ENCODE measurements at places on chromosomes 6 and 20. TPM values are rescaled to one million over a fixed set of nuclear protein-coding genes. Genes with fewer than 3 reads are reported as not detected.

GRCh38 chr6:143260857-143261256 is 189.6 kb downstream of the ADAT2 start:
- no peak overlapping the region for H3K4me3 ChIP-seq
- H3K4me1 ChIP-seq, result peaks cover 5% of the 10 kb centered on the region
- H3K27me3 ChIP-seq, result no peaks in the 10 kb centered on the region
- no peak overlapping the region for H3K27ac ChIP-seq
- no peaks in the 10 kb centered on the region for H3K36me3 ChIP-seq

The TUBB1 gene
- not detected for polyA plus RNA-seq

DNA sequence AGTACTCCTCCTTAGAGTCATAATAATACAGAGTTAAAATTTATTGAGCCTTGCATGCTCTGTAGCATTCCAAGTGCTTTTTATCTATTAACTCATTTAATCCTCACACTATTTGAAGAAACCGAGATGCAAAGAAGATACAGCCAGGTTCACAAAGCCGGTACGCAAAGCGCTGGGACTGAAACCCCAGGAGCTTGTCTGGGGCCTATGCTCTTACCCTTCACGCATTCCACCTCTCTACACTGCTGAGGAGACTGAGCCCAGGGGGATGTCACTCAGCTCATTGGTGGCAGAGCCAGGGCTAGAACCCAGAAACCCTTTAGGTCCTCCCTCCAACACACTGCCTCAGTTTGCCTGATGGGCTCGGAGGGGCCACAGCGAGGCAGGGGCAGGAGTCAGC is 19.7 kb upstream of the MRPS18A start:
- no peaks in the 10 kb centered on the region for H3K27me3 ChIP-seq
- no peak overlapping the region for H3K27ac ChIP-seq
- H3K36me3 ChIP-seq, result no peaks in the 10 kb centered on the region
- H3K4me3 ChIP-seq, result no peak overlapping the region

The THBS2 gene
- 430 TPM for polyA plus RNA-seq

DNA sequence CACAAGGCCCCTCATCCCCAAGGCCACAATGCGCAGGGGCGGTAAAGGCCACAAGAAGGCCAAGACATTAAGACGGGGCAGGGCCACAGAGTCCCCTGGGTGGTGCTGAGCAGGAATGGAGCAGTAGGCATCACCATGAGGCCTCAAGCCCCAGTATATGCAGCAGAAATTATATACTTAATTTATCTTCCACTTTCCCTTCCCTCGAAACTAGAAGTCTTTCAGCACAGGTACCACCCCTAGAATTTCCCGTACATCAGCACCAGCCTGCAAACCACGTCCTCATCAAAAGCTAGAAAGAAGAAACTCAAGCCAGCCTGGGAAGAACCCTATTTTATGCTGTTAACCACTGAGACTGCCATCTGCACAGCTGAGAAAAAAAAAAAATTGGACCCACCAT is 89.4 kb downstream of the PLG start:
- no peaks in the 10 kb centered on the region for H3K36me3 ChIP-seq
- H3K27me3 ChIP-seq, result no peaks in the 10 kb centered on the region
- peaks cover 47% of the 10 kb centered on the region for H3K4me1 ChIP-seq

GRCh38 chr6:499617-500016 is 108.1 kb downstream of the IRF4 start:
- H3K4me3 ChIP-seq, result no peak overlapping the region
- H3K4me1 ChIP-seq, result no peaks in the 10 kb centered on the region
- peaks cover 3% of the 10 kb centered on the region for H3K36me3 ChIP-seq
- H3K27me3 ChIP-seq, result no peaks in the 10 kb centered on the region
- no peak overlapping the region for H3K27ac ChIP-seq

GRCh38 chr20:24809606-24810005 is 139.5 kb upstream of the CST7 start:
- H3K27me3 ChIP-seq, result no peaks in the 10 kb centered on the region
- H3K36me3 ChIP-seq, result no peaks in the 10 kb centered on the region
- no peak overlapping the region for H3K4me3 ChIP-seq
- DNase-seq, result no peak

DNA sequence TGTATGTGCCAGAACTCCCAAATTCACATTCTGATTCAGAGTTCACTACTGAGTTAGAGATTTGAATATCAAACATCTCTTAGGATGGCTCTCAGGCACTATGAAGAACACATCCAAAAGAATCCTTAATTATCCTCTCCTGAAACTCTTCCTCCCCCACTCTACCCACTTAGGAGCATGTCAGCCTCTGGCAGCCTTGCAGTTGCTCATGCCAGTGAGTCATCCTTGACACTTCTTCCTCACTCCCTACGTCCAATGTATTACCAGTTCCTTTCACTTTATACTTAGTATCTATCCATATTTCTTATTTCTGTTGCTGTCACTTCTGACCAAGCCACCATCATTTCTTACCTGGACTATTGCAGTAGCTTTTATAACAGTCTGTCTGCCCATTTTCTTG is 192.0 kb upstream of the IMPG1 start:
- H3K4me1 ChIP-seq, result no peaks in the 10 kb centered on the region
- H3K4me3 ChIP-seq, result no peak overlapping the region
- H3K36me3 ChIP-seq, result no peaks in the 10 kb centered on the region

DNA sequence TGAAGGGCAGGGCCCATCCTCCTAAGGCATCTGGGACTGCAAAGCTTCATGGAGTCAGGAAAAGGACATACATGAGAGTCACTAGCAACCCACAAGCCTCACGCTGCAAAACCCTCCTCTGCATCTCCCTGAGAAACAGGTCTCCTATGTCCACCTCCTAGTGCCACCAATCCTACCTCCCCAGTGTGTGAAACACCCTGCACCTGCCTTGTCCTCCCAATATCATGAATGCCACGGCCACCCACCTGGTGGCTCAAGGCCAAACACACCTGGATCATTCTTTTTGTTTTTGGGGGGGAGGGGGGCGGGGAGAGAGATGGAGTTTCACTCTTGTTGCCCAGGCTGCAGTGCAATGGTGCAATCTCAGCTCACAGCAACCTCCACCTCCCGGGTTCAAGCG is 90.5 kb downstream of the ZMYND8 start:
- H3K36me3 ChIP-seq, result peaks cover 21% of the 10 kb centered on the region
- no peak overlapping the region for H3K4me3 ChIP-seq
- no peak overlapping the region for H3K27ac ChIP-seq
- DNase-seq, result no peak

The SIRPA gene
- polyA plus RNA-seq, result 50.7 TPM

All from keratinocyte (primary cell).